Caco-2 (cell line): ENCODE measurements at places on chromosomes 6 and 20.

DNA sequence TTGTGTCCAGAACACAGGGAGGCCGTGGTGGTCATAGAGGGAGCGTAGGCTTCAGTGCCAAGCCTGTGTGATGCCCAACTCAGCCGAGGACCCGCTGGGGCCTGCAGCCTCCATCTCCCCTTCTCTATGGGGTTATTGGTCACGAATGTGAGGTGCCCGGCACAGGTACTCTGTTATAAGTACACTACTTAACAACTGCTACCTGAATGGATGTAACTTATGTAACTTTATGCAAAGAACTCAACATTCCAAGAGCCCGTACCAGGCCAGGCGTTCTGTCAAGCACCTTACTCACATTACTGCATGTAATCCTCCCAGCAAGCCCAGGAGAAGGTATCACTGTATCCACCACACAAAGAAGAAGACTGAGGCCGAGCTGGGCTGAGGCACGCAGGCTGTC is 24.5 kb upstream of the TBXT start:
- H3K27me3 ChIP-seq, result no peaks in the 10 kb centered on the region
- no peaks in the 10 kb centered on the region for H3K36me3 ChIP-seq
- peaks cover 7% of the 10 kb centered on the region; the same call in 1 of the 2 replicates for H3K4me1 ChIP-seq
- no peak overlapping the region for H3K4me3 ChIP-seq
- no peak overlapping the region for H3K27ac ChIP-seq
- no peak for DNase-seq

DNA sequence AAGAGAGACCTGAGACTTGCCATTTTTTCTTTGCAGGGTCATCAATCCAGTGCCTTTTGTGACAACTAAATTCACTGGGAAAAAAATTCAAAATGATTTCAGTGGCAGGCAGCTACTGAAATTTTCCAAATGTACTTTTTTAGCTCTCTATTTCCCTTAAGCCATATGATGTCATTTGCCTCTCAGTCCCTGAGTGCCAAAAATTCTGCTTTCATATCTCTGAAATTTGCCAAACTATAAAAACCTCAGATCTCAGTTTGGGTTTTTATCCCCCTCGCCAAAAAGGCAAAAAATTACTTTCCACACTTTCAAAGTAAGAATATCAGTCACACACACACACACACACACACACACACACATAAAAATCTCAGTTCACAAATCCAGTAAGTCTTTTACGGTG is 651.3 kb upstream of the ARID1B start:
- no peaks in the 10 kb centered on the region for H3K36me3 ChIP-seq
- no peak for DNase-seq
- no peak overlapping the region for H3K27ac ChIP-seq
- no peak overlapping the region for H3K4me3 ChIP-seq

DNA sequence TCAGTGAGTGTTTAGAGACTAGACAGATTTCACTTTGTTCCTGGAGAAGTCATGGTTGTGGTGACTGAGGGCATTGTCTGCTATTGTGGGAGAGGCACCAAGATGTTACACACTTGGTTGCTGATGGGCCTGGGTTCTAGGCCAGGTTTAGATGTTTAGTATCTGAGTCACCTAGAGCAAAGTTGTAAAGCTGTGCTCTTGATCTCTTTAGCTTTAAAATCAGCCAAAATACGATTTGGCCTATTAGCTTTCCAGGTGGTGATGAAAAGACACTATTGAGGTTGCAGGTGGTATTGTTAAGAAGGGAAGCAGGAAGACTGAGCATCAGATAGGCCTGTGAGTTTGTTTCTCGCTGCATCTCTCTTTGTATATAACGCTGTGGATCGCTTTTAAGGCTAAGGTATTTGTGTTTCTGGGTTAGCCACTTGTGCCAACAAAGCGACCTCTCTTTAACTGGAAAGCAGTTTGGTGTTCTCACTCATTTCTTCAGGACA is 48.6 kb downstream of the FOXO3 start:
- no peak overlapping the region for H3K27ac ChIP-seq
- H3K36me3 ChIP-seq, result no peaks in the 10 kb centered on the region
- DNase-seq, result no peak
- peaks cover 10% of the 10 kb centered on the region; the same call in 1 of the 2 replicates for H3K4me1 ChIP-seq

DNA sequence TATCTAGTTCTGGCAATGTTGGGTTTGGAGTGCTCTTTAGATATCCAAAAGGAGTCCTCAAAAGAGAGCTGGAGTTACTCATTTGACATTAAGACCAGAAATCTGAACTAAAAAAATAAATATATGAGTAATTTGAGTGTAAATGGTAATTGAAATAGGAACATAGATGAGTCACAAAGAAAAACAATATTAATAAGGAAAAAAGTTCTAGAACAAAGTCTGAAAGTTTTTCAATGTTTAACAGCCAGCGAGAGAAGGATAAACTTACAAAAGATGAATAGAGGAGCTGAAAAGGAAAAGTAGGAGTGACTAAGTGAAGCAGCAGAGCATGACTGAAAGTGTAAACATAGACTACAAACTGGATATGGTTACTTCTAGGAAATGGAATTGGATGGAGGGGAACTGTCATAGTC is 46.8 kb downstream of the EPM2A start:
- H3K4me3 ChIP-seq, result no peak overlapping the region
- H3K27ac ChIP-seq, result no peak overlapping the region
- no peaks in the 10 kb centered on the region for H3K36me3 ChIP-seq
- H3K4me1 ChIP-seq, result no peaks in the 10 kb centered on the region
- H3K27me3 ChIP-seq, result no peaks in the 10 kb centered on the region

- peaks cover 8% of the 10 kb centered on the region for H3K4me1 ChIP-seq
- no peak overlapping the region for H3K4me3 ChIP-seq
- H3K36me3 ChIP-seq, result no peaks in the 10 kb centered on the region; the same call in 1 of the 2 replicates
- no peak overlapping the region for H3K27ac ChIP-seq
- H3K27me3 ChIP-seq, result no peaks in the 10 kb centered on the region
Measured at GRCh38 chr6:119234457-119234856, 115.1 kb downstream of the MAN1A1 start.

DNA sequence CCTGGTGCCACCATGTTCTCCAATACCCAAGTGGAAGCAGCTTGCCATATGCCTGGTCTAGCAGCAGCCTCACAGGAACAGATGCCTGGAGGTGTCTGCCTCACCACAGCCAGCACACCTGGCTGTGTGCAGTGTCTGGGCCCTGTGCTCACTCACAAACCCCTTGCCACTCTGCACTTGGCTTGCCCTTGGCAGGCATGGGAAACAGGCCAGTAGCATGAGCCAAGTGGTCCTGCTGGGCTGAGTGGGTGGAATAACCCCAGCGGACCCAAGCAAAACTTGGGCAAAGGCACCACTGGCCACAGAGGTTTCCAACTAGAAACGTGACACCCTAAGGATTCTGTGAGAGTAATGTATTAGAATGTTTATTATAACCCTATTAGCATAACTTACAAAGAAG is 600.5 kb upstream of the GJE1 start:
- H3K36me3 ChIP-seq, result no peaks in the 10 kb centered on the region
- DNase-seq, result no peak
- no peaks in the 10 kb centered on the region for H3K27me3 ChIP-seq

- no peak overlapping the region for H3K27ac ChIP-seq
- H3K27me3 ChIP-seq, result no peaks in the 10 kb centered on the region
- H3K4me1 ChIP-seq, result no peaks in the 10 kb centered on the region; the same call in 1 of the 2 replicates
- H3K36me3 ChIP-seq, result no peaks in the 10 kb centered on the region
- DNase-seq, result no peak
Measured at GRCh38 chr20:56755201-56755600, 126.1 kb downstream of the TFAP2C start.

DNA sequence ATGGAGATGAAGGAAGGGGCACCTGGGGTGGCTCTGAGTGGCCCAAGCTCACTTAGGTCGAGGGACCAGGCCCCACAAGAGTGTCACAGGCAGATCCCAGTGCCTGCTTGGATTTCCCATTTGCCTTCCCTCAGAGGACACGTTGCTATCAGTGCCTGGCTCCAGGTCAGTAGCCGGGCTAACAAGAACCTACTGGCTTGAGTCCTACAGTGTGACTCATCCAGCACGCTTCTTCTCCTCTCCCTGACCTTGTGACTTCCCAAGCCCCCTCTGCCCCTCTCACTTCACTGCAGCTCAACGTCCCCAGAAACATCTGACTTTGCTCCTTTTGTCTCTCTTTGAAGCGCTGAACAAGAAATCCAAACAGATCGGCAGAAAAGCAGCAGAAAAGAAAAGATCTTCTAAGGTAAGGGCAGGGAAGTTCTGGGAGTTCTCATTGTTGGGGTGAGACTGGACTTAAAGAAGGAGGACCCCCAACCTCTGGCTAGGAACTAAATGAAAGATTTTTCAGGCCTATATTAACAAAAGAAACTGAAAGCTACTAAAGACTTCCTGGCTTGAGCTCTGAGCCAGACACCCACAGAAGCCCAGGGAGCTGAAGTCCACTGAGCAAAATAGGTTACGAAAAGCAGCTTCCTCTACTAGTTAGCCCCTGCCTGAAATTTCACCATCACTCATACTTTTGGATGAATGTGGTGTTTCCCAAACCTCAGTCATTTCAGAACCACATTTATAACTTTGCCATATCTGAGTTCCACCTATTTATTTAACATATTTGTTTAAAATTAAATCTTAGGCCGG is 21.5 kb downstream of the ASIP start:
- peak; percentile 48 for DNase-seq
- no peaks in the 10 kb centered on the region for H3K36me3 ChIP-seq
- H3K27me3 ChIP-seq, result no peaks in the 10 kb centered on the region
- no peak overlapping the region for H3K4me3 ChIP-seq
- H3K27ac ChIP-seq, result no peak overlapping the region

DNA sequence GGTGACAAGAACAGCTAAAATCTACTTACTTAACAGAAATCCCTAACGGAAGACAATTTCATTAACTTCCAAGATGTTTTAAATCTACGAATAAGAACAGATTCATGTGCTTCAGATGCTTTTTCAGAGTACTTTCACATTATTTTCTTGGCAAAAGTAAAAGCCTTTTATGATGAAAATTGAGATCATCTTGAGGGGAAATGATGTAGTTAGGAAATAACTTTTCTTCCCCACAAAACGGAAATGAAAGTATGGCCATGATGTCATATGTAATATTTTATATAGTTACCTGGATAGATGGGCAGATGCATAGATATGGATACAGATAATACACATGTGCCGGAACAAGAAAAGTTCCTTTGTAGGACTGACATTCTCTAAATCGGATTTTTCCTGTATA is 32.8 kb downstream of the SASH1 start:
- H3K4me3 ChIP-seq, result no peak overlapping the region
- H3K27me3 ChIP-seq, result no peaks in the 10 kb centered on the region
- H3K4me1 ChIP-seq, result 0 out of 2 replicates have a peak, but pooled peaks cover 3% of the 10 kb centered on the region
- no peaks in the 10 kb centered on the region for H3K36me3 ChIP-seq
- no peak for DNase-seq

DNA sequence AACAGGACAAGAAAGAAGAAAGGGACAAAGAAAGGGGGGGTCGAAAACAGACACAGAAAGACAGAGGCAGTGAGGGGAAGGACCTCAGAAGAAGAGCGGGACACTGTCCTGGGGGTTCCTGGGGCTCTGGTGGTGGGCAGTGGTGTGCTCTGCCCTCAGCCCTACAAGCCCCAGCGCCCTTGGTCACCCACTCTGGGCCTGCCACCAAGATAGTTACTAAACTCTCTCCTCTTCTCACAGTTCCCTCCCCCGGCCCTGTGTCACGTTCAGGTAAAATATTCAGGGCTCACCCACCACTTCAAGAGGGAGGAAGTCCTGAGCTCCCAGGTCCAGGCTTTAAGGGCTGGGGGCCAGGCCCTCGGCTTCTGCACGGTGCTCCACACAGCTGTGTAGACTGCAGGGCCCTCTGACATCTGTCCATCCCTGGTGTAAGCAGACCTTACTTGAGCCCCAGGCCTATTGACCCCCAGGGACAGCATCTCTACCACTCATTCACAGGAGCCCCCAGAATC is 87.4 kb downstream of the MRPL14 start:
- no peak overlapping the region for H3K27ac ChIP-seq
- H3K4me3 ChIP-seq, result no peak overlapping the region
- no peaks in the 10 kb centered on the region for H3K36me3 ChIP-seq
- H3K27me3 ChIP-seq, result no peaks in the 10 kb centered on the region
- H3K4me1 ChIP-seq, result peaks cover 28% of the 10 kb centered on the region

DNA sequence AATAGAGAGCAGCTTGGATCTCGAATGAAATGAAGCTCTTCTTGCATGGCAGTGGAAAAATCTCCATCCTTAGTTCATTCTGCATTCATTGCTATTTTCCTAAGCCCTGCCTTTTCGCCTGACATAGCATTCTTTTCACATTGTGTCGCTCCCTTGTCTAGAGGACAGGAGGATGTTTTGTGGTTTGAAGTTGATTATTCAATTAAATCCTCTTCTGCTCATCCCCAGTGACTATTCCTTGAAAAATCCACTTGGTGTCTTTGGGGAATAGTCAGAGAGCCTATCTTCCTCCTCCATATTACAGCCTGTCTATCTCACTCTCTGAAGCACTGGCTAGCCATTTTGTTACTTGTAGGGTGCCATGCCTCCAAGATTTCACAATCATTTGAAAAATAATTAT is 161.2 kb downstream of the KLHL32 start:
- no peak overlapping the region for H3K4me3 ChIP-seq
- H3K36me3 ChIP-seq, result no peaks in the 10 kb centered on the region
- no peaks in the 10 kb centered on the region for H3K27me3 ChIP-seq
- H3K27ac ChIP-seq, result no peak overlapping the region
- H3K4me1 ChIP-seq, result no peaks in the 10 kb centered on the region

DNA sequence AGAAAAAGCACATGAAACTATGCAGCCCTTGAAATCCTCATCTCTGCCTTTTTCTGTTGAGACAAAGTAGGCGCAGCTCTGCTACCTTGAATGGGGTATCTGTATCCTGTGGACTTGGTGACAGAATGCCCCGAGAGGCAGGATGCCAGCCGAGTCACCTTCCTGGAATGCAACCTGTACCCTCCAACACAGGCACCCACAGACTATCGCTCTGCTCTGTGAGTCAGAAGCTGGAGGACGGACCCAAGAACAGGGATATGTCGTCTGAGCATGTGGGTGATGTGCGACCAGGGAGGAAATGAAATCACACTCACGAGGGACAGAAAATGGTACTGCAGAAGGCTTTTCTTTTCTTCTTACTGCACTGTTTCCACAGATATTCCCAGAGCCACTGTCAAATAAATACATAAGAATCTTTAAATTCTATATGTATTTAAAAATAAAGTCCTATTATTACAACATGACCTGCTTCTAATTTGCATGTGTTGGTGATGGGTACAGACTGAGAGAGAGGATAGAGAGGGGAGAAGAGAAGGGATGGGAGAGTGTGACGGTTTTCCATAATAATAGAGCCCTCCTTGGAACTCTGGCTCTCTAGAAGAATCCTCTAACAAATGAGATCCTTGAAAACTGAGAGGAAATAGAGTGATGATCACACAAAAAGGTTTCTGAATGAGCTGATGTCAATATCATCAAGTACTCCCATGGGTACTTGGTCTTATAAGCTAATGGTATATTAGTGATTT is 308.1 kb downstream of the FOXC1 start:
- DNase-seq, result no peak
- H3K27me3 ChIP-seq, result no peaks in the 10 kb centered on the region
- H3K4me3 ChIP-seq, result no peak overlapping the region
- H3K36me3 ChIP-seq, result no peaks in the 10 kb centered on the region
- no peaks in the 10 kb centered on the region for H3K4me1 ChIP-seq
- no peak overlapping the region for H3K27ac ChIP-seq

GRCh38 chr6:27295301-27296079 is 16.6 kb downstream of the POM121L2 start:
- H3K4me1 ChIP-seq, result 0 out of 2 replicates have a peak, but pooled peaks cover 5% of the 10 kb centered on the region
- no peaks in the 10 kb centered on the region for H3K36me3 ChIP-seq
- peak overlapping the region; percentile 41 for H3K4me3 ChIP-seq
- no peaks in the 10 kb centered on the region for H3K27me3 ChIP-seq
- H3K27ac ChIP-seq, result peak overlapping the region; percentile 77
- DNase-seq, result peak; percentile 71

- H3K4me3 ChIP-seq, result no peak overlapping the region
- H3K27ac ChIP-seq, result no peak overlapping the region
- DNase-seq, result no peak
- peaks cover 4% of the 10 kb centered on the region for H3K4me1 ChIP-seq
Measured at GRCh38 chr20:44314870-44315269, 3.9 kb upstream of the FITM2 start.

- DNase-seq, result peak; percentile 94
- peak within 1 kb of the TSS; percentile 54 for H3K4me3 ChIP-seq
- H3K27me3 ChIP-seq, result no peaks in the 10 kb centered on the region
- H3K27ac ChIP-seq, result peak within 1 kb of the TSS; percentile 48
Measured at GRCh38 chr20:14337400-14338171, at the start of gene FLRT3. Gene FLRT3, minus strand, starts transcription at chr20:14337612. Its CDS starts 10,106 bp downstream, at chr20:14327506.
